Type B pancreatic cell (in vitro differentiated cells): ENCODE measurements at places on chromosomes 7 and 10. TPM values are rescaled to one million over a fixed set of nuclear protein-coding genes. Genes with fewer than 3 reads are reported as not detected.

- no peak for DNase-seq
Measured at GRCh38 chr7:26627891-26628341, 236.5 kb downstream of the SKAP2 start.

DNA sequence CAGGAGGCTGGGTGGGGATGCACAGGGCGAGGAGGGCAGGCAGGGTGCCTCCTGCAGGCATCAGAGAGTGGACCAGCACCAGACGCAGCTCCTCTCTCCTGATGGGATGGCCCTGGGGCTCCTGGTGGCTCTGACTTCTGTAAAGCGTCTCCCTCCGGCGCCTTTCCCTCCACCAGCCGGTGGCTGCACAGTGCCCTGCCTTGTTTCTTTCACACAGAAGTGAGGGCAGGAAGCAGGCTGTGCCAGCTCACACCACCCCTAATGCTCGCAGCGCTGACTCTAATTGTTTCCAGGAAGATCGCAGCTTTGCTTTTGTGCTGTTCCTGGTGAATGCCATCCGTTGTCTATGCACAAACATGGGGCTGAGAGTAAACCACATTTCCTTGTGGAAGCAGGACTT lies 152.3 kb upstream of the LANCL2 start:
- no peak for DNase-seq

SPDYE9 gene
- total RNA-seq: not detected in 2 replicates

AGAP9 gene
- 8.4 and 14.2 TPM in 2 replicates for total RNA-seq
